Activated CD4-positive, alpha-beta memory T cell treated with anti-CD3 and anti-CD28 coated beads for 36 hours (primary cell): ENCODE measurements at places on chromosomes 2 and 18. TPM values are rescaled to one million over a fixed set of nuclear protein-coding genes. Genes with fewer than 3 reads are reported as not detected.
A peak's percentile ranks its signal among the peaks of the same experiment; 100 is the strongest.

KCMF1 gene
- total RNA-seq: 94.1 TPM

- DNase-seq: no peak
- no peaks in the 10 kb centered on the region for H3K4me1 ChIP-seq
- no peaks in the 10 kb centered on the region for H3K27me3 ChIP-seq
- H3K36me3 ChIP-seq: peaks cover 5% of the 10 kb centered on the region
Measured at GRCh38 chr2:237344942-237345341, 69.0 kb downstream of the COL6A3 start.

DNA sequence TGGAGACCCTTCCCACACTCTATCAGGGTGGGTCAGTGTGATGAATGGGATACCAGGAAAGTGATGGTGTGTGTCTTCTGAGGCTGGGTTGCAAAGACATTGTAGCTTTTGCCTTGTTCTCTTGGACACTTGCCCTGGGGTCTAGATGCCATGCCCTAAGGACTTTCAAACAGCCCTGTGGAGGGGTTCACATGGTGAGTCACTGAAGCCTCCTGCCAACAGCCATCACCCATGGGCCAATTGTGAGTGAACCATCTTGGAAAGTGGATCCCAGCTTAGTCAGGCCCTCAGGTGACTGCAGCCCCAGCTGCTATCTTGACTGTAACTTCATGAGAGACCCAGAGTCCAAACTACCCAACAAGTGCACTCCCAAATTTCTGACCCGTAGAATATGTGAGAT, 25.8 kb upstream of the IGFBP5 start:
- no peaks in the 10 kb centered on the region for H3K4me1 ChIP-seq
- H3K4me3 ChIP-seq: no peak overlapping the region
- no peaks in the 10 kb centered on the region for H3K36me3 ChIP-seq

GRCh38 chr2:220270481-220271070, 643.1 kb downstream of the SLC4A3 start:
- no peaks in the 10 kb centered on the region for H3K36me3 ChIP-seq
- no peak for DNase-seq
- no peak overlapping the region for H3K27ac ChIP-seq

CXCR2 gene
- not detected for total RNA-seq

DNA sequence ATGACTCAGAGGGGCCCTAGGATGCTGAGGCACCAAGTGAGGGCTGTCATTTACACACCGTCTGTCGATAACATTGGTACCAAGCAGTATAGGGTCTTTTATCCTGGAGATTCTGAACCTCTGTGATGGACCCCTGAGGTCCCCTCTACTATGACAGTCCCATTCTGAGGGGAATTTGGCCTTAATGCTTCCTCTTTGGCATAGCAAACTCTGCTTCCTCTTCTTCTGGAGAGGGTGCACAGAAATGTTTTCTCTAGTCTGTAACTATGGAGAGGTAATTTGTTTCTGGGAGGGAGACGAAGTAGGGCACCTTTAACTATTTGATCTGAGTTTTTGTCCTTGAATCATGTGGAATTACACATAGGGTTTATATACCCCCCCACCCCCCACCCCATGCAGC, 44.8 kb downstream of the INPP4A start:
- no peaks in the 10 kb centered on the region for H3K27me3 ChIP-seq
- H3K4me3 ChIP-seq: no peak overlapping the region
- no peak overlapping the region for H3K27ac ChIP-seq
- DNase-seq: no peak

DNA sequence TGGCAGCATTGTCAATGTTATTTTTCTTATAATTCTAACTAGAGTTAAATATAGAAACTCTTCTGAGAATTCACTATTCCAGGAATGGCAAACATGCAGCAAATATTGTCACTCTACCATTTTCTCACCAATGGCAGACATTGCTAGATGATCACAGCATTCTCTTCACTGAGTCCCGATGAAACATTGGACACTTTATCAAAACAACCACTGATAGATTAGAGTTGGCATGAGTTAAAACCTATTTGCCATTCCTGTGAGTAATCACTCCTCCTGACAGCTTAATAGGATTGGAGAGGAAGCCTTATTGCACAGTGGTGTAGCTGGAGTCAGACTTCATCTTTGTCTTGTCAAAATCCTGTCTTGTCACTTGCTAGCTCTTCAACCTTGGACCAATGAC, 163.9 kb upstream of the THUMPD2 start:
- no peaks in the 10 kb centered on the region for H3K36me3 ChIP-seq
- peaks cover 16% of the 10 kb centered on the region for H3K4me1 ChIP-seq
- no peak overlapping the region for H3K4me3 ChIP-seq
- peaks cover 2% of the 10 kb centered on the region for H3K27me3 ChIP-seq
- no peak overlapping the region for H3K27ac ChIP-seq

GRCh38 chr2:7279421-7279949, 362.3 kb downstream of the RNF144A start:
- H3K27me3 ChIP-seq: peaks cover 6% of the 10 kb centered on the region
- DNase-seq: no peak
- no peaks in the 10 kb centered on the region for H3K36me3 ChIP-seq
- no peaks in the 10 kb centered on the region for H3K4me1 ChIP-seq
- H3K4me3 ChIP-seq: no peak overlapping the region

ASAP2 gene
- 0.97 TPM for total RNA-seq

- H3K36me3 ChIP-seq: peaks cover 25% of the 10 kb centered on the region
- H3K4me3 ChIP-seq: peak overlapping the region; percentile 10
- H3K4me1 ChIP-seq: peaks cover 82% of the 10 kb centered on the region
- H3K27me3 ChIP-seq: no peaks in the 10 kb centered on the region
- DNase-seq: no peak
Measured at GRCh38 chr2:197137826-197138477, 172.6 kb downstream of the ANKRD44 start.

TDRD15 gene
- total RNA-seq: not detected

FAM237A gene
- total RNA-seq: not detected

COL5A2 gene
- total RNA-seq: 0.85 TPM

DNA sequence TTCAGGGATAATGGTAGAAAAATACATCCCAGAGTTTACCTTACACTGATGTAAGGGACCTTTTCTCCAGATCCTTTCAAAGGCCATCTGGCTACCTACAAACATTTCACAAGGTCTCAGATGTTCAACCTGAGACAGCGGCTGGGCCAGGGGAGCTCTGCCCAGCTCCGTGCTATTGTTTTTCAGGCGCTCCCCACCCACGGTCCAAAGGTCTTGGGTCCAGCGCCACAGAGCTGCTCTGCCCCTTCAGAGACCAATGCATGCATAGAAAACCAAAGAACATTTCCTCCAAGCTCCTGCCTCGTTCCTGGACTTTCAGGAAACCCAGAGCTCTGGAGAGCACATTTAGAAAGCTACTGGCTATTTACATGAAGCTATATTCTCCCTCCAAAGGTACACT, 40.3 kb downstream of the COPS8 start:
- no peaks in the 10 kb centered on the region for H3K36me3 ChIP-seq
- H3K27me3 ChIP-seq: no peaks in the 10 kb centered on the region
- no peak overlapping the region for H3K27ac ChIP-seq

DNA sequence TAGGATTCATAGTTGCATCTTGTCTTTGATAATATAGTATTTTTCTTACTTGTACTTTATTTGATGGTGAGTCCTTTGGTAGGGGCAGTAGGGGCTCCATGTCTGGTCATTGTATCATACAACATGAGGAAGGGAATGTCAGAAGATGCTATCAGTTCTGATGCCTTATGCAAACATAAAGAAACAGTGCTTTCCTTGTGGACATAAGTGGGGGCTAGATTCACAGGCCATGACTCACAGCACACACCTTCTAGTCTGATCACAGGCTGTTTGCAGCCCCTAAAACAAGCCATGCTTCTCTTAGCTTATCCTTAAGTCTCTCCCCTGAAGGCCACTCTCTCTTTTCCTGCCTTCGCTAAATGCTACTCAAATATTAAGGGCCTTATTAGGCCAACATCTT, 10.7 kb upstream of the SLC14A1 start:
- H3K27ac ChIP-seq: no peak overlapping the region
- no peak for DNase-seq
- H3K4me3 ChIP-seq: no peak overlapping the region
- H3K27me3 ChIP-seq: no peaks in the 10 kb centered on the region
- H3K4me1 ChIP-seq: no peaks in the 10 kb centered on the region

DNA sequence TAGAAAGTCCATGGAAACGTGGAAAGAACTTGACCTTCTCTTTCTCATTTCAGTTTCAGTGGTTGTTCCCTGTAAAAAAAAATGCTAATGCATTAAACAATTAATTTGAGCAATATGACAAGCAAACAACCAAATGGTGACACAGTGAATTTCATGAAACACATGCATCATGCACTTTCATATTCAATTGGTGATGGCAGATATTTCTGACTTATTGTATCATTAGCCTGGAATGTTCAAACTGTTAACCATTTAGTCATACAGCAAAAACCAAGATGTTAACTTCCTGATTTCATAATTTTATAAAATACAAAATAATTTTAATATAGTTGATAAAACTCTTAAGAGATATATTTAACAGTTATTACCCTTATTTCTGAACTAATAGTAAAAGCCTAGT, 85.5 kb downstream of the SCN1A start:
- no peaks in the 10 kb centered on the region for H3K27me3 ChIP-seq
- H3K27ac ChIP-seq: no peak overlapping the region
- no peak overlapping the region for H3K4me3 ChIP-seq
- DNase-seq: no peak

NOL4 gene
- not detected for total RNA-seq

DNA sequence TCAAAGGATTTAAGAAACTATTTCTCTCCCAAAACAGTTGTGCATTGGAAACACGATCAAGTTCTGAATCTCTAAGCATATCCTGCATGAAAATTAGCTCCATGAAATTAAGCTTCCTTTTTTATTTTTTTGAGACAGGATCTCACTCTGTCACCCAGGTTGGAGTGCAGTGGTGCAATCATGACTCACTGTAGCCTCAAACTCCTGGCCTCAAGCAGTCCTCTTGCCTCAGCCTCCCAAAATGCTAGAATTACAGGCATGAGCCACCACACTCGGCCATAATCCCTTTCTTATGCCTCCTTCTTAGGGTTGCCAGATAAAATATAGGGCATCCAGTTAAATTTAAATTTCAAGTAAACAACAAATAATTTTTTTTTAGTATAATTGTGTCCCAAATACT, 124.4 kb downstream of the ARL4C start:
- peaks cover 71% of the 10 kb centered on the region for H3K4me1 ChIP-seq
- peak; percentile 39 for DNase-seq
- peak overlapping the region; percentile 20 for H3K4me3 ChIP-seq
- no peaks in the 10 kb centered on the region for H3K36me3 ChIP-seq

DNA sequence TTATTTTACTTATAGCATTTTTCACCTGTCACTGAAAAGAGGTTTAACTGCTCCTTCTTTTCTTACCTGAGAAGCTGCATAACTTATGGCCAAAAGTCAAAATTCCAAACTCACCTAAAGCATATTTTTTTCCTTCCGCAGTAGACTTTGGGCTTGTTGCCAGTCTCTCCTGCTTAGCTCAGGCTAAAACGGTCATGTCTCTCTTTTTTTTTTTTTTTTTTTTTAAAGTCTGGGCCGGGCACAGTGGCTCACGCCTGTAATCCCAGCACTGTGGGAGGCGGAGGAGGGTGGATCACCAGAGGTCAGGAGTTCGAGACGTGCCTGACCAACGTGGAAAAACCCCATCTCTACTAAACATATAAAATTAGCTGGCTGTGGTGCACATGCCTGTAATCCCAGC, 113.5 kb downstream of the RTN4 start:
- no peaks in the 10 kb centered on the region for H3K4me1 ChIP-seq
- no peaks in the 10 kb centered on the region for H3K27me3 ChIP-seq
- DNase-seq: no peak
- no peak overlapping the region for H3K27ac ChIP-seq
- no peaks in the 10 kb centered on the region for H3K36me3 ChIP-seq

DNA sequence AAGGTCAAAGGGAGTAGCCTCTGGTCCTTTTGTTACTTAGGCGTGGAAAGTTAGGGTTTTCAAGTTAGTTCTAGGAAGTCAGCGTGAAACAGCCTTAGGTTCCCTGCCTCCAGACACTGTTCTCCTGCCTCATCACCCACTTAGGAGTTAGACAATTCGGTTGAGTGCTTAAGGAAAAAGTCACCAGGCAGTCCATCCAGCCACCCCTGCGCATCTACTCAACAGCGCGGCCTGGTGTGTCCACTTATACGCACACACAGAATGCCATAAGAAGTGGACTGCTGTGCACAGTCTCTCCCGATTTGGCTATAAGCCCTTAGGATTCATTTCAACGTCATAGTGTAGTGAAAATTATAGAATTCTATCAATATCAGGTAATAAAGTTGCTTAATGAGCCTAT, 470.8 kb upstream of the TNP1 start:
- no peak overlapping the region for H3K27ac ChIP-seq
- DNase-seq: no peak
- no peaks in the 10 kb centered on the region for H3K4me1 ChIP-seq

DNA sequence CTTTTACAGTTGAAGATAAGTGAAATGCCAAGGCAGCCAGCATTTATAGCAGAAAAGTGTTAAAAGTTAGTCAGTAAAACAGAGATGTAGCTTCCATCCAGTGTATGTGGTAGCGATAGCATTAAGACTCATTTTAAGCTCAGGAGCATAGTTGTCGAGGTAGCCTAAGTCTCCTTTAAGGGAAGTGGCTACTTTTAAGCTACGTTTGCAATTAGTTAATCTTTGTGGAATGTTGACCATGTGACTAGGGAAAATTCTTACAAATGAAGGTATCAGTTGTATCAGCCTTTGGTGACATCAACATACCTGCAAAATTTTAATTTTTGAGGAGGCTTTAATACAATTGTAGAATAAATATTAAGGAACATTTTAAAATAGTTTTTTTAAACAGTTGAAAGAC, 61.9 kb downstream of the LHCGR start:
- no peaks in the 10 kb centered on the region for H3K27me3 ChIP-seq
- no peaks in the 10 kb centered on the region for H3K4me1 ChIP-seq
- H3K27ac ChIP-seq: no peak overlapping the region
- no peak for DNase-seq
- H3K4me3 ChIP-seq: no peak overlapping the region

DNA sequence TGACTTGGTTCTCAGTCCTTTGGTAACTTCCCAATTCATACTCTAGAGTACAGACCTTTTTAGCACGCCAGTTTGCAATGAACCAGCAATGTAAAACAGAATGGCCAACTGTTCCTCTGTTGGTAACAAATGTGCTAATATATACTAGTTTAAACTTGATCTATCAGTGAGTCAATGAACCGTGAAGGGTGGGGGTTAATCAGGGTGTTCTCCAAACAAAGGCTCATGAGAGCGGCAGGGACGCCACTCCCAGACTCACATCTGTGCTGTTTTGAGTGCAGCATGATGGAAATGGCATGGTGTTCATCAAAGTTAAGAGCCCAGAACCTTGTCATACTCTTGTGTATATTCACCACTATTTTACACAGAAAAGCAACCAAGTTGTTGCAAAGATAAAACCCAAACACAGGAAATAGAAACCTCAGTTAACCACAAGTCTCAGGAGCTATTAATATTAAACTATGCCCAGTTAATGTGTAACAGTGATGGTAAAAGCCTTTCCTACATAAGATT, 70.3 kb downstream of the CERKL start:
- no peak overlapping the region for H3K27ac ChIP-seq
- peaks cover 10% of the 10 kb centered on the region for H3K4me1 ChIP-seq
- H3K27me3 ChIP-seq: peaks cover 8% of the 10 kb centered on the region
- no peak for DNase-seq

STEAP3 gene
- 0.12 TPM for total RNA-seq

- H3K27me3 ChIP-seq: peaks cover 2% of the 10 kb centered on the region
- no peak overlapping the region for H3K27ac ChIP-seq
- no peak for DNase-seq
- H3K4me3 ChIP-seq: no peak overlapping the region
- no peaks in the 10 kb centered on the region for H3K4me1 ChIP-seq
- H3K36me3 ChIP-seq: no peaks in the 10 kb centered on the region
Measured at GRCh38 chr2:39872748-39873147, 93.7 kb upstream of the THUMPD2 start.

GRCh38 chr2:8475349-8476031, 206.4 kb upstream of the ID2 start:
- peaks cover 5% of the 10 kb centered on the region for H3K36me3 ChIP-seq
- peak overlapping the region; percentile 84 for H3K27ac ChIP-seq
- peaks cover 92% of the 10 kb centered on the region for H3K4me1 ChIP-seq
- H3K4me3 ChIP-seq: peak overlapping the region; percentile 16
- peak; percentile 76 for DNase-seq
- H3K27me3 ChIP-seq: no peaks in the 10 kb centered on the region
